ENCODE measurements at places on chromosomes 11 and 22.

DNA sequence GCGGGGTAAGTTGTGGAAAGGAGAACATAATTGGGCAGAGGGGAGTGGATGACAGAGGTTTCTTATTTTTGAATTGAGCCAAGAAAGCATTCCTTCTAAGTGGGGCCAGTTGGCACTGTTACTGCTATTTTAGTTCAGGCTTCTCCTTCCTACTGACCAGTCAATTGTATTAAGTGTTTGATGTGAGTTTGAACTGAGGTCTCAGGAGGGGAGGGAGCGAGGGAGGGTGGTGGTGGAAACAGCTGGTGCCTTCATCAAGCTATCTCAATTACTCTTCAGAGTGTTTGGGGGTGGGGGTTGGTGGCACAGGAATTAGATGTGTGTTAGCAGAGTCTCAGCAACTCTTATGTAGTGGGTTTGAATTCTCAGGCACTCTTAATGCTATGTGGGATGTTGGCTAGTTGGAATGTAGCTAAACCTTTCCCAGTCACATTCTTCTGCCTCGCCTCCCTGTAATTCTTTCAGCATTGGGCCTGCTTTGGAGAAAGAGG is 14.5 kb downstream of the CTNND1 start:
- no peak for DNase-seq

- no peak for DNase-seq
Observed at GRCh38 chr22:36586852-36587251, 57.9 kb upstream of the EIF3D start.

GRCh38 chr11:104812103-104812788 is 86.0 kb downstream of the CASP12 start:
- DNase-seq = no peak

- no peak for DNase-seq
Observed at GRCh38 chr11:14393889-14394288, 34.9 kb upstream of the RRAS2 start.

GRCh38 chr11:81129618-81130017 is 1604.0 kb downstream of the FAM181B start:
- DNase-seq = no peak
